ENCODE measurements at places on chromosomes 5 and 9.
A peak's percentile ranks its signal among the peaks of the same experiment; 100 is the strongest.

- no peak for DNase-seq
These were observed 16.7 kb upstream of the HSD17B4 start for GRCh38 chr5:119435436-119436132.

DNA sequence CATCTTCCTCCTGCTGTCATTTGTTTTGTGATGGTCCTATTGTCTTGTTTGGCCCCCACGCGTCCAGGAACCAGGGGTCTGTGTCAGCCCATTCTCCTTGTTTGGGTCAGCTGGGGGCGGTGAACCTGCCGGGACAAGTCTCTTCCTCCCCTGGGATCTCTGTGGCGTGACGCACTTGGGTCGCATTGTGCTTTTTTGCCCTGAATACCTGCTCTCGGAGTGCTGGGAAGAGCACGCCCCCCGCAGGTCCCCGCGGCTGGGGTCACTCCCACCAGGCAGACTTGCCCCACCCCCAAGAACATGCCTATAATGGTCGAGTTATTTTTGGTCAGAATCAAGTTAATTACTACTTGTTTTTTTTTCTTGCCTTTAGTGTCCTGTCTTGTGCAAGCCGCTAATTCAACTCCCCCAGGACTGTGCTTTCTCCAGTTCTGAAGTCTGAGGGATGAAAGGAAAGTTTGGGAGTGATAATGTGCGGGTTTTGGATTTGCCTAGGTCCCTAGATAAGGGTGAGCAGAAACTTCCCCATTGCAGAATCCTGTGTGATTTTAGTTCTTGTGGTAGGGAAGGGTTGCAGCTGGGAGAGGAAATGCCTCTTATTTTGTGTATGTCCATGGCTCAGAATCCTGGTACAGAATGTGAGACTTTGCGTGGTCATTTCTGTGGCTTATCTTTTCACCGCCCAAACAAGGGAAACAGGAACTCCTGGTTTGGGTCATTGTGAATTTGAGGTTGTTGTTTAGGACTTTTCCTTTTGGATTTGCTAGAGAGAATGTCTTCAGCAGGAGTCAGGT, 789 bp downstream of the ACER2 start:
- DNase-seq: peak; percentile 37

DNA sequence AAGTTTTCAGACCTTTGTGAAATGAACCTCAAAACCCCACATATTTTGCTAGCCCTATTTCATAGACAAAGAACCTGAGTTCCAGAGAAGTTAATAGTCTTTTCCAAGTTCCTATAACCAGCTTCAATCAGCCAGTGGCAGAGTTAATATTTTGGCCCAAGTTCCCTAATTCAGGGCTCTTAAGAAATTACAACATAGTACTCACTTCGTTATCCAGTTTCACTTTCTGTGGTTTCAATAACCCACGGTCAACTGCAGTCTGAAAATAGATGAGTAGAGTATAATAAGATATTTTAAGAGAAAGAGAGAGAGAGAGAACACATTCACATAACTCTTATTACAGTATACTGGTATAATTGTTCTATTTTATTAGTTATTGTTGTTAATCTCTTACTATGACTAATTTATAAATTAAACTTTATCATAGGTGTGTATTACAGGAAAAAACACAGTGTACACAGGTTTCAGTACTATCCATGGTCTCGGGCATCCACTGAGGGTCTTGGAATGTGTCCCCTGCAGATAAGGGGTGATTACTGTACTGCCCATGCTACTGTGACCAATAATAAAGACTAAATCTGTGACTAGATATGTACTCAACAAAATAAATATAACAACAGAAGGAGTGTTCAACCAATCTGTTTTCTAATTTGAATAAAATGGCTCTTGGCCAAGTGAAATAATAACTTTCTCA, 9.3 kb upstream of the MYOT start:
- DNase-seq: no peak

DNA sequence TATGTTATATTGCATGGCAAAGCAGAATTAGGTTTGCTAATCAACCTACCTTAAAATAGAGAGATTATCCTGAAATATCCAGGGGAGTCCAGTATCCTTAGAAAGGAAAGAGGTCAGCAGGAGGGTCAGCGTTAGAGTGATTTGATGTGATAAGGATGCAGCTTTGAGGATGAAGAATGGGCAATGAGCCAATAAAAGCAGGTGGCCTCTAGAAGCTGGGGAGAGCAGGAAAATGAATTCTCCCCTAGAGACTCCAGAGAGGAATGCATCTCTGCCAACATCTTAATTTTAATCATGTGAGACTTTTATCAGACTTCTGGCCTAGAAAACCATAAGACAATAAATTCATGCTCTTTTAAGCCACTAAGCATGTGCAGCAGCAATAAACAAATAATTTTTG, 65.7 kb upstream of the SYK start:
- DNase-seq: peak; percentile 52

DNA sequence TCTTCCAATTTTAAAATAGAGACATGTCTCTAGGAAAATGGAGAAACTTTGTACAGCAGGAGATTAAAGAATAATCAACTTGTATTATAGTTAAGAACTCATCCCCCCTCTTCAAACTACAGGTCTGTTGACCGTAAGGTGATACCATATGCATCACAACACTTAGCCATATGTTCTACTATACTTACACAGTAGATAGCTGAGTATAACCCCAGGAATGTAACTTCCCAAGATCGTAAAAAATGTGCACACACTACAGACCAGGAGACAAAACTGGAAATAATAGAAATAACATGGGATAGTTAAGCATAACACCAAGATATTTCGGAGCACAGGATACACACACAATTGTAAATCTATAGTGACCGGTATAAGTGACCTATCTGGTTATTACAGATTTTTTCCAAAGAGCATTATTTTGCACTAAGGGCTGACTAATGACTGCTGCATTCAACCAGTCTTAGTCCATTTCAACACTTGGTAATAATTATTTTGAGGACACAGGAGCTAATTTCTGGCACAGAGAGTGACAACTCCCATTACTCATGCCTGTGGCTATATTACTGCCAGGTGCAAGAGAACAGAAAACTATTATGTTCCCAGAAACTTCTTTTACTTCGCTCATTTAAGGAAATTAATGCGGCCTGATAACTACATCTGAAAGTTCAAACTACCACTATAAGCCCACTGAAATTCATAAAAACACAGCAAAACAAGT, 15.4 kb upstream of the ZNF622 start:
- DNase-seq: no peak
